ENCODE measurements at places on chromosomes 4 and X.

DNA sequence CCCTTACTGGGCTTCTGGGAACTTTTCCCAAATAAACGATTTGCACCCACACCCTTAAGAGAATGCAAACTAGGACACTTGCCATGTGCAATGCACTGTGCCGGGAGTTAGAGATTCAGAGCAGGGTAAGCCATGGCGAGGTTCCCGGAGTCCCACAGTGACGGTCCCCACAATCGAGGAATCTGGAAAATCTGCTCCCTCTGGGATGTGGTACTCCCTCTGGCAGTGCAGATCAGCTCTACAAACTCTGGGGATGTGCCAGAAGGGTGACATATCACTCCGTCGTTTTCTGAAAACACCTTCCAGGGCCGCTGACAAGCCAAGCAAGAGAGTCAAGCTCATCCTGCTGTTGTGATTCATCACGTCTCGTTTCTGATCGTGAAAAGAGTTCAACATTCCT, 537.5 kb downstream of the BCOR start:
- DNase-seq, result no peak

- no peak for DNase-seq
Measured at GRCh38 chr4:81166458-81167160, 48.4 kb downstream of the PRKG2 start.

DNA sequence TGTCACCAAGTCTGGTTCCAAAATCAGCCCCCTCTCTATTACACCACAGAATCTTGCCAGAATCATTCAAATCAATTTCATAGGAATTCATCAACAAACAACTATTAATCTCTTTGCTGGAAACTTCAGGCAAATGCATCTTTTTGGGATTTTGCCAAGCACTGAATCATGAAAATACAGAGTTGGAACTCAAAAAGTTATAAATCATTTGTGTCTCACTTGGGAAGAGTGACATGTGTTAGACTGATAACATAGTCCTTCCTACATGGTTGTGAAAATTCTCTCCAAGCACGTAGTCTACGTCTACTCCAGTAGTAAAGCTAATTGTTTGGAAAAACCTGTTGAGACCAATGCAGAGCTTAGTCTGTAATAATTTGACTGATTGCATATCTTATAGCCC, 19.0 kb downstream of the CXCL8 start:
- DNase-seq, result no peak

DNA sequence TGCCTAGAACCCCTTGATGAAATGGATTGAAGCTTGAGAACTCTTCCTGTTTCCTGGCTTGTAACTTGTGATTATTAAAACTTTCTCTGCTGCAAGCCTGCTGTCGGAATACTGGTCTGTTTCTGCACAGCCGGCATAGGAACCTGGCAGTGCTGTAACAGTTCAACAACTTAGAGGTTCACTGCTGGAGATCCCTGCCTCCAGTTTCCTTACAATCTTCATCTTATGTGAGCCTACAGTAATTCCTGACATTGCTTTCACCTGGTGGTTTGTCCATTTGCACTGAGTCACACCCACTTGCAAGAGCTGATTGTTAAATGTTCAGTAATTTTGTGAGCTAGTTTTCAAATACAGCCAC, 1.3 kb upstream of the SEPSECS start:
- no peak for DNase-seq

DNA sequence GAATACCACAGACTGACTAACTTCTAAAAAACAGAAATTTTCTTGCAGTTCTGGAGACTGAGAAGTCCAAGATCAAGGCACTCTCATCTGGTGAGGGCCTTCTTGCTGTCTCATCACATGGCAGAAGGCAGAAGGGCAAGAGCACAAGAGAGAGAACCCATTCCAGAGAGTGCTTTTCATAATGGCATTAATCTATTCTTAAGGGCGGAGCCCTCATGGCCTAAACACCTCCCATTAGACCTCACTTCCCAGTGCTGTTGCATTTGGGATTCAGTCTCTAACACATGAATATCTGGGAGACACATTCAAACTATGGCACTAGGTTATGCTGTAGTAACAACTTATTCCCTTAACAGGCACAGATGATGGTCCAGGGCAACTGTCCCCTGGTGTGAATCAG, 37.1 kb upstream of the TLR2 start:
- no peak for DNase-seq

DNA sequence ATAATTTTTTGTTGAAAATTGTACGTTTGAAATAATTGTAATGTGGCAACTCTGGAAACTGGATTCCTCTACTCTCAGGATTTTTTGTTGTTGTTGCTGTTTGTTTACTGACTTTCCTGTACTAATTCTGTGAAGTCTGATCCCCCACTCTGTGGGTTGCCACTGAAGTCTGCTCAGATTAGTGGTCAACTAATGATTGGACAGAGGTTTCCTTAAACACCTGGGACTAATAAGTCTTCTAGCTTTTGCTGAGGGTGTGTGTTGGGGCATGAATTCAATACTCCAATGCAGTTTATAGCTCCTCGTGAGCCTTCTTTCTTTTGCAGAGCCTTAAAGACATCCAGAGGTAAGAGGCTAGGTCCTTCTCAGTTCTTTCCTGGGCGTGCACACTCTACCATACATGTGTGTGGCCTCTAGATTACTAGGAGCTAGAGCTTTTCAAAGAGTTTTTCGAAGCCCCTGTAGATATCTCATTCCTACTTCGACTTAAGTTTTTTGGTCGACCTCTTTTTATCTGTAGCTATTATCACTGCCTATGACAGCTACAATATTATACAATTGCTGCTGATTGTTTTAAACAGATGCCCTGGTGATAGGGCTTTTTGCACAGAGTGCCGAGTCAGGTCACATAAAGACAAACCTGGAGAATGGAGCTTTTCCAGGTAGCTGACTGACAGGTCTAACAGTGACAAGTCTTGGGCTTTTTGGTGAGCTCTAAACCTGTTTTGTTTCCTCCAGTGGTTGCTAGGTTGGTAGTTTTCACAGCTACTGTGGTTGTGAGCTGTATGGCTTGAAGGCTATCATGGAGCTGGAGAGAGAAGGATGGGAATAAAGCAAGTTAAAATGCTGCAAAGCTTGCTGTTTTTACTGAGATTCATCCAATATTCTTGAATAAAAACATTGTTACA, 34.0 kb downstream of the BMP2K start:
- no peak for DNase-seq

DNA sequence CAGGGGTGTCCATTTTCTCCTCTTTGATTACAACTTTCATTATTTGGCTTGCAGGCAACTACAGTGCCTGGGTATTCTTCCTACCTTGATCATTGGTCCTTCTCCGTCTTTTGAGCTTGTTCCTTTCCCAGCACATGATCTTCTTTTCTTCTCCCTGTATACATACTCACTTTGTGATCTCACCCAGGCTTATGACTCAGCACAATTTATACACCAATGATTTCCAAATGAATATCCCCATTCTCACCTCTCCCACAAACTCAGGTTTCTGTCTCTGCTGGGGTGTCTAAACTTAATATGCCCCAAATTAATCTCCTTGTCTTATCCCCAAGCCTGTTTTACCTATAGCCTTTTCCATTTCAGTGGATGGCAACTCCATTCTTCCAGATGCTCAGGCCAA, 19.5 kb upstream of the C4orf54 start:
- DNase-seq, result no peak

GRCh38 chr4:127667772-127668171, 35.0 kb downstream of the INTU start:
- no peak for DNase-seq

DNA sequence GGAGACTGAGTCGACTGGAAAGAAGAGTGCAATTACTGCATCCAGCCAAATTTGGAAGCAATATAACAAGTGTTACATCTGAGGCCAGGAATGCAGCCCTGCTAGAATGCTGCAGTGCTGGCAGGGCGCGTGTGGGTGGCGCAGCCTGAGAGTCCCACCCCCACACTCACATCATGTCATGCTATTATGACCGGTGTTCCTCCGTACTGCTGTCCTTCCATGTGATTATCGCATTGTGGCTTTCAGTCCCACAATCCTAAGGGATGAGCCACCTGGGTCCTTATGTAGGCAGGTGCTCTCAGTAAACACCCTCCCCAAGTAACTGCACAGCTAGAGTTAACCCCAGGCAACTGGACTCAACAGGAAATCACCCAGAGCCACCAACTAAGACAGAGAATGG, 122.6 kb upstream of the CPEB2 start:
- DNase-seq, result no peak

DNA sequence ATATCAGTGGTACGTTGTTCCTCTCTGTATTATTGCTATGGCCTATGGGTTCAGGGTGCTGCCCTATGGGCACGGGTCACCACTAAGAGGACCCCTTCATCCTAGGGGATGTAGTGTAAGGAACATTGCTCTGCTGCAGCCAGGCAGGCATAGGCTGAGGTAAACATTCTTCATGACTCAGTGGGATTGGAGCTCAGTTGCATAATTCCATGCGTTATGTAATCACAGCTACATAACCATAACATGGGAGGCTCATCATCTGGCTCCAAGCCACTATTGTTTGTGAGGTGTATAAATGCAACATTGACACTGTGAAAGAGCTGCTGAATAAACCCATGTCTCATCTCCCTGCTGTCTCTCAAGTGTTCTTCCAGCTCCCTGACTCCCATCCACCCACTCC, 375.2 kb downstream of the MAGEE1 start:
- DNase-seq, result no peak

DNA sequence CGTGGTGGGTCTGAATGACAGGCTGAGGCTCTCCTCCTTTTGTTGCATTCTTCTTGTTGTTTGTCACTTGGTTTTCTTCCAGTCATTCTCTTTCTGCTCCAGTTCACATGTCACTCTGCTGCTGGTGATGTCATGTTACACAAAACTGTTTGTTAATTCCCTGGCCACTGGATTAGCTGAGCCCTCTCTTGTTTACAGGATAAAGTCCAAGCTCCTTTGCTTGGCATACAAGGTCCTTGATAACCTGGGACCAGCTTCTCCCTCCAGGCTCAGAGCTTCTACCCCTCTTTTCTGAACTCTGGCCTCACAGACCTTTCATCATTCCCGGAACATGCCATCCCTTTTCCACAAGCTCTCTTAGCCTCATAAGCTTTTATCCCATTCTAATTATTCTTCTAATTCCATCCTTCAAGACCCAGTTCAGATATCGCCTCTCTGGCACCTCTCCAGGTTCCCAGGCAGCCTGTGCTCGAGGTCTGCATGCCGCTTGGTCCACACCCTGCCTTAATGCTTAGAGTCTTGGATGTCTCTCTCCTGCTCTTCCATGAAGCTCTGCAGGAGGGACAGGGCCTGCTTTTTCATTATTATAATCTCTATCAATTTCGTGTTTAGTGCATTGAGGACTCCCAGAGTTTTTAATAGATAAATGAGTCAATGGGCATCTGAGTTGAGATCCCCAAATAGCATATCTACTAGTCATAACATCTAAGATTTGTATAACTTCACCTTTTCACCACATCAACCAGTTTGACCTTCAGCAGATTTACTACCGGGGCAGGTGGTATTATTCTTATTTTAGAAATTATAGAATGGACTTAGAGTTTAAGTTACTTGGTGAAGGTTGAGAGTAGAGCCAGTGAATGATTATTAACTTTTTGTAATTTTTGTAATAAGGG, 98.7 kb downstream of the TMEM131L start:
- no peak for DNase-seq

- DNase-seq, result no peak
Measured at GRCh38 chr4:118865091-118865708, 23.5 kb upstream of the SYNPO2 start.

DNA sequence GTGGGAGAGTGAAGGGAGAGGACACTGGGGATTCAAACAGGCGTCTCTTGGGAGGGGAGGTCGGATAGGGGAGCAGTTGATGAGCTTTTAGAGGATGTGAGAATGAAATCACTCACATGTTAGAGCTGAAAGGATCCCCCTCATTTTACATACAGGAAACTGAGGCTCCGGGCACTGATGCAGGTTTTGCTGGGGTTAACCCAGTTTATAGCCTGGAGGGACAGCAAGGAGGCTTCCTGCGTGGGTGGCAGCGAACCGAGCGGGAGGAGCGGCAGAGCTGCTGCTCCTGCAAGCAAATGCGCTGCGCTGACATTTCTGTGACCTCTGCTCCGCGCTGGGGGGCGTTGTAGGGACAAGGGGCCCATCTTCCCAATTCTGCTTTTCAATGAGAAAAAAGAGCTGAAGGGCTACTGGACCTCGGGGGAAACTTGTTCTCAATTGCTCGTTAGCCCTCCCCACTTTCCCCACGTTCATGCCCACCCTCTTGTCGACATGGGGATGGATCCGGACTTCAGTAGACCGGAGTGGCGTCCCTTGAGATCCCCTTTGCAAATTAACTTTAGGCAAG, 1.2 kb upstream of the NEUROG2 start:
- DNase-seq, result no peak

- DNase-seq, result no peak
Measured at GRCh38 chr4:79466621-79467020, 58.6 kb upstream of the GK2 start.

DNA sequence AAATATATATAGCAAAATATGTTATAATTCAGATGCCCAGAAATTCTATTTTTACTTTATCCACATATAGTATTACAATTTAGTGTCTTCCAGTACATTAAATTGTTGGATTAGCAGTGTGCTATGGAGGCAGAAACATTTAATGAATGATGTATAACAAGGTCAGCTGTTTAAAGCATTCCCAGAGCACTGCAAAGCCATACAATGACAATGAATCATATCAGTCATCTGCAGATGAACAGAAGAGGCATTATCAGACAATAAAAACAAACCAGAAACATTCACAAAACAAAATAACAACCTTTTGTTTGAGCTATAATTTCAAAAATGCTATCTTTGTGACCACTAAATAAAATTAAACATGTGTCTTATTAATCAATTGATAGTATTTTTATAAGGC, 524.2 kb downstream of the FAT4 start:
- no peak for DNase-seq

GRCh38 chr4:148216866-148217814, 225.1 kb downstream of the NR3C2 start:
- no peak for DNase-seq

DNA sequence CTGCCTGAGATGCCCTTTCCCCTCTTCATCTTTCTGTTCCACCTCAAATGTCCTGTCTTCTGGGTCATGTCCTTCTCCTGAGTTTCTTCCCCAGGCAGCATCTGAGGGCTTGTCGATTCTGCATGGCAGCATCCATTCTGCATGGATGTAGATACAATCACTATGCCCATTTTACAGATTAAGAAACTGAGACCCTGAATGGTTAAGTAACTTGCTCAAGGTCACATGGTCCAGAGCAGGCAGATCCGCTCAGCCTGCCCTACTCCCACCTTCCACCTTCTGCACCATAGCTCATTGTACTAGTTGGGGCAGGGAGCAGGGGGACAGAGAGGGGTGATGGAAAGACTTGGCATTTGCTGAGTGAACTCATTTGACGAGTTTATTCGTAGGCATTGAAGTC, 32.0 kb downstream of the ZNF185 start:
- no peak for DNase-seq

DNA sequence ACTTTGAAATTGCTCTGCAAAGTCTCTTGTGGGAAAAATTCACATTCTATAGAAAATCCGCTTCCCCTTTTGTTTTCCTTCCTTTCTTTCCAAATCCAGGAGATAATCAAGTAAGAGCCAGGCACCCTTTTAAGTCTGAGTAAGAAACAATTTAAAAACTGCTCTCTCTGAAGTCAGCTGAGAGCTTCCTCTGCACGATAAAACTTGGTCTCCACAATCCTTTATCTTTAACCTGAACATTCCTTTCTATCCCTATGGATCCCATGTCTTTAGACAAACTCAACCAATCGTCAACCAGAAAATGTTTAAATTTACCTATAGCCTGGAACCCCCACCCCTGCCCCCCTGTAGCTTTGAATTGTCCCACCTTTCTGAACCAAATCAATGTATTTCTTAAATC, 1723.6 kb upstream of the AGA start:
- DNase-seq, result no peak

- no peak for DNase-seq
Measured at GRCh38 chr4:148044912-148045352, 313.0 kb downstream of the ARHGAP10 start.
